ENCODE measurements at places on chromosomes 4 and X. TPM values are rescaled to one million over a fixed set of nuclear protein-coding genes. Genes with fewer than 3 reads are reported as not detected.

USP17L19 gene
- not detected for total RNA-seq

SORBS2 gene
- 0.08 TPM for total RNA-seq

ABCB7 gene
- 16.6 TPM for total RNA-seq

SLC10A4 gene
- total RNA-seq: not detected

PRRG3 gene
- not detected for total RNA-seq

GUCY2F gene
- not detected for total RNA-seq

PASD1 gene
- total RNA-seq: not detected

RPA4 gene
- total RNA-seq: not detected

GAGE12F gene
- total RNA-seq: not detected

NALF2 gene
- total RNA-seq: not detected

GAGE12H gene
- total RNA-seq: not detected

ABCG2 gene
- total RNA-seq: 0.33 TPM

SPIN2A gene
- 0.41 TPM for total RNA-seq

CCKAR gene
- total RNA-seq: not detected

MAGEB17 gene
- total RNA-seq: not detected

AFP gene
- total RNA-seq: not detected

TMEM144 gene
- total RNA-seq: not detected

IL1RAPL2 gene
- total RNA-seq: not detected

NXT2 gene
- 4.6 TPM for total RNA-seq

EFHC2 gene
- 1.3 TPM for total RNA-seq

TAF7L gene
- not detected for total RNA-seq

SHROOM4 gene
- not detected for total RNA-seq

AWAT2 gene
- total RNA-seq: not detected

UGT2B15 gene
- not detected for total RNA-seq

CFAP299 gene
- total RNA-seq: not detected

H2AZ1 gene
- total RNA-seq: 103 TPM

MAGEA1 gene
- not detected for total RNA-seq

RAI2 gene
- 1.1 TPM for total RNA-seq
